ENCODE measurements at places on chromosomes 6 and 20.

- DNase-seq = no peak
Observed at GRCh38 chr6:158707821-158708195, 58.0 kb downstream of the SYTL3 start.

DNA sequence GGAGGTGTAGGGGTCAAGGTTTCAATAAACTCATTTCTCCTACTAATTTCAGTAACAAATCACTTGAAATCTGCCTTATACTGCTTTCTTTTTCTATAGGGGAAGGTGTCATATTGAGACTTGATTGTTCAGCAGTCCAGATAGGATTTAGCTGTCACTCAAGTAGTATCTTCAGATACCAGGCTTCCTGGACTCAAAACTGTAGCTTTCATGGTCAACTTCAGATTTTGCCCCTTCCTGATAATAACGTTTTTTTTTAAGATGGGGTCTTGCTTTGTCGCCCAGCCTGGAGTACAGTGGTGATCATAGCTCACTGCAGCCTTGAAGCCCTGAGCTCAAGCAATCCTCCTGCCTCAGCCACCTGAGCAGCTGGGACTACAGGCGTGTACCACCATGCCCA, 77.8 kb downstream of the JAG1 start:
- no peak for DNase-seq

GRCh38 chr6:28974505-28974904, 30.6 kb downstream of the ZNF311 start:
- no peak for DNase-seq

DNA sequence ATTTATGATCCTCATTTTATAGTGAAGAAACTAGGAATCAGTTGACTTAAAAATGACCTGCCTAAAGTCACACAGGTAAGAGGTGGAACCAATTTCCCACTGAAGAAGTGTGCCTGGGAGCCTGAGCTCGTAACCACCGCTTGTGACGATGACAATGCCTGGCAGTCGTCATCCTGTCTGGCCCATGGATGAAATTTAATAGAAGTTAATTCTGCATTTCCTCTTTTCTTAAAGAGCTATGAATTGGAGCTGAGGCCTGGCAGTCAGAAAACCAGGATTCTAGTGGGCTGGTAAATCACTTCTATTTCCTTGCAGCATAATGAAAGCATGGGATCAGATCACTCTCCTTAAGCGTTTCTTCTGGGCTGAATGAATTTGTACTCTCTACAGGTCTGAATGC, 200.0 kb upstream of the SGK1 start:
- no peak for DNase-seq
